ENCODE measurements at places on chromosomes 7 and 10. TPM values are rescaled to one million over a fixed set of nuclear protein-coding genes. Genes with fewer than 3 reads are reported as not detected.

- no peaks in the 10 kb centered on the region for H3K4me1 ChIP-seq
- no peak overlapping the region for H3K27ac ChIP-seq
- no peaks in the 10 kb centered on the region for H3K27me3 ChIP-seq
- no peak overlapping the region for H3K4me3 ChIP-seq
- no peak for DNase-seq
- no peaks in the 10 kb centered on the region for H3K36me3 ChIP-seq
Observed at GRCh38 chr10:124727361-124727960, 16.7 kb downstream of the FAM53B start.

Gene NEUROG3
- not detected for total RNA-seq

GRCh38 chr7:35003679-35004303 lies 33.5 kb downstream of the DPY19L1 start:
- peak overlapping the region; percentile 18 for H3K27ac ChIP-seq
- DNase-seq = peak; percentile 93
- no peaks in the 10 kb centered on the region for H3K27me3 ChIP-seq
- H3K4me1 ChIP-seq = peaks cover 5% of the 10 kb centered on the region
- H3K36me3 ChIP-seq = no peaks in the 10 kb centered on the region
- H3K4me3 ChIP-seq = no peak overlapping the region

- no peaks in the 10 kb centered on the region for H3K27me3 ChIP-seq
- no peak overlapping the region for H3K4me3 ChIP-seq
- no peaks in the 10 kb centered on the region for H3K36me3 ChIP-seq
- no peaks in the 10 kb centered on the region for H3K4me1 ChIP-seq
Observed at GRCh38 chr10:84583501-84583900, 255.1 kb downstream of the CCSER2 start.

- no peak overlapping the region for H3K27ac ChIP-seq
- H3K4me3 ChIP-seq = no peak overlapping the region
- H3K36me3 ChIP-seq = no peaks in the 10 kb centered on the region
- DNase-seq = no peak
- H3K27me3 ChIP-seq = no peaks in the 10 kb centered on the region
Observed at GRCh38 chr10:1364151-1364910, 308.1 kb downstream of the WDR37 start.

DNA sequence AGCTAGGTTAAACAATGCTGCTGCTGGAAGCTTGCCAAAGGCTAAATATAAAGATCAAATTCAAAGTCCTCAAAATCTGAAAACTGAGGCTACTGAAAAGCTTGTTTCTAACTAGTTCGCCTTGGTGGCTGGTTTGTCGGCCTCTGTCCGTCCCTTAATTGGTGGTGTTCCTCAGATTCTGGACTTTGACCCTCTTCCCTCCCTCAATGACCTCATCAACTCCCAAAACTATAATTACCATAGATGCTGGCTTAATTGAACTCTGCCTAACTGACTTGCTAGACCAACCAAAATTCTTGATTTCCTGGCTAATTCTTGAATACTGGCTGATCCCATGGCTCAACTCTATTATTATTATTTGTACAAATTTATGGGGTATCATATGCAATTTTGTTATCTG lies 15.6 kb downstream of the ARHGAP21 start:
- H3K4me3 ChIP-seq = no peak overlapping the region
- no peaks in the 10 kb centered on the region for H3K36me3 ChIP-seq
- no peak overlapping the region for H3K27ac ChIP-seq
- H3K27me3 ChIP-seq = no peaks in the 10 kb centered on the region
- H3K4me1 ChIP-seq = peaks cover 20% of the 10 kb centered on the region

All from fibroblast of lung (primary cell).